ENCODE measurements at places on chromosomes 5 and 9. TPM values are rescaled to one million over a fixed set of nuclear protein-coding genes. Genes with fewer than 3 reads are reported as not detected.

- DNase-seq: no peak
Measured at GRCh38 chr5:66617991-66618768, 22.0 kb downstream of the MAST4 start.

- DNase-seq: no peak
Measured at GRCh38 chr9:6870650-6871477, 113.1 kb downstream of the KDM4C start.

- peak; percentile 1 for DNase-seq
Measured at GRCh38 chr5:37553720-37554404, 174.7 kb downstream of the WDR70 start.

DNA sequence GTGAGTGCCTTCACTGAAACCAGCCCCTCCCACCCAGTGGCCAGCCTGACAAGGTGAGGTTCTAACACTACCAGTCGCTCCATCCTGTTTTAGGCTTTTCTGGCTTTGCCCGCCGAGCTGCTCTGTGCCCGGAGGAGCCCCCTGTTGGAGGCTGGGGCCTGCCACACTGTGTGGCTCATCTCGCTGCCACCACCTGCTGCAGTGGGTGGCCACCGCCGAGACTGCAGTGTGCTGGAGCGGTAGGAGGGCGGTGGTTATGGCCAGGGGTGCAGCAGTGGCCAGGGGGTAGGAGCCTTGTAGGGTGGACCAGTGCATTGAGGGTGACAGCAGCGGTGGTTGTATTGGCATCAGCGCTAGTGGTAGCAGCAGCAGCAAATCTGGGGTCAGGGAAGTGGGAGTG, 74.7 kb upstream of the PCAT7 start:
- DNase-seq: peak; percentile 6

DNA sequence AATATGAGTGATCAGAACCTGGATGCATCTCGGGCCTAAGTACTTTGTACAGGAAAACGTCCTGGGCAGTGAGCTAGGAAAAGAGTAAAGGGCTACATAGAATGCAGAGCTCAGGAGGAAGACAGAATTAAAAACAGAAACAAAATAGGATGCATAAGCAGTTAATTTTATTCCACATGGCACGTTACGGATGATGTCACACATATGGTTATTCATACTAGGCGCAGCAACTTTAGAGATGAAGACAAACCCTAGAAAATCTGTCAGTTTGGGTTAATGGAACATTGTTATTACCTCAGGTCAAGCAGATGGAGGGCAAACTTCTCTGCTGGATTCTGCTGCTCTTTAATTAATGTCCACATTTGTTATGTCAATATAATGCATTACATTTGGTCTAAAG, 445.4 kb downstream of the ANXA1 start:
- DNase-seq: no peak

DNA sequence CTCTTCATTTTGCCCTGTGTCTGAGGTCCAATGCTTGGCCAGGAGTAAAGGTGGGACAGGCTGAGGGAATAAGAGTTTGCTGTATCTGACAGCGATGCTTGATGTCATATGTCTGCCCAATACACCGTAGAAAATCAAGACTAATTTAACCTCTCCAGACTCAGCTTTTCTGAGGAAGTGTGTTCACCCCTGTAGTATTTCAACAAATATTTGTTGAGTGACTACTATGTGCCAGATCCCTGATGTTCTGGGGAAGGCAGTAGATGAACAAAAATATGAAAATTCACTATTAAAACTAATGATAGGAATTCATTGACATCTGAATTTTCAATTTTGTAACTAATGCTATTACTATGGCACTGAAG, 489.7 kb downstream of the EBF1 start:
- no peak for DNase-seq

DNA sequence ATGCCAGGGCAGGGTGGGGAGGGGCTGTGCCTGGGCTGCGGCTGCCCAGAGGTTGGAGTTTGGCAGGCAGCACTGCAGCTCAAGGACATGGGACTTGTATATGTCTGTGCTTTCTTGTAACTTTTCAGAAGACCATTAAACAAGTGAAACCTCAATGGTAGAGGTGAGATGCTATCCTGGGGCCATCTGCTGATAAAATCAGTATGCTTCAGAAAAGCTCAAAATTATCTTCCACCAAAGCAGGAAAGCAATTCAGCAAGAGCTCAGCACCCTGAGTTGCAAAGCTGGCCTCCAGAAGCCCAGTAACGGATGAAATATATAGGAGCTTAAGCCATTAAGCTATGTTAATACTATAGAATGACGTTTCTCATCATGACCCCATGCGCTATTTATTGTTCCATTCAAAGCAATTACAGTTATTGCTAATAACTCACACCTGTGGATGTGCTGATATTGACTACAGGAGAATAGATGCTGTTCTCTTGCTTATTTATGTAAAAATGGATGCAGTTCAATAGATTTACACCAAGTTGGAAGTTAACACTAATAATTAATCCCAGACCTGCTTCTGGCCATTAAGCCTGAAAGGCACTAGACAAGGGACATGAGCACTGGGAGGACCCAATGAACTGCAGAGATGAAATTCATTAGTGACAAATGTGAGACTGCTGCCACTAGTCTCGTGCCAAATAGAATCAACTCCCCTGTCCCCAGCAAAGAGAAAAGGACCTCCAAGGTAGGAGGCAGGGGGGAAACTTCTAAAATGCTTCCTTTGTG, 316.3 kb upstream of the PANK3 start:
- DNase-seq: no peak

DNA sequence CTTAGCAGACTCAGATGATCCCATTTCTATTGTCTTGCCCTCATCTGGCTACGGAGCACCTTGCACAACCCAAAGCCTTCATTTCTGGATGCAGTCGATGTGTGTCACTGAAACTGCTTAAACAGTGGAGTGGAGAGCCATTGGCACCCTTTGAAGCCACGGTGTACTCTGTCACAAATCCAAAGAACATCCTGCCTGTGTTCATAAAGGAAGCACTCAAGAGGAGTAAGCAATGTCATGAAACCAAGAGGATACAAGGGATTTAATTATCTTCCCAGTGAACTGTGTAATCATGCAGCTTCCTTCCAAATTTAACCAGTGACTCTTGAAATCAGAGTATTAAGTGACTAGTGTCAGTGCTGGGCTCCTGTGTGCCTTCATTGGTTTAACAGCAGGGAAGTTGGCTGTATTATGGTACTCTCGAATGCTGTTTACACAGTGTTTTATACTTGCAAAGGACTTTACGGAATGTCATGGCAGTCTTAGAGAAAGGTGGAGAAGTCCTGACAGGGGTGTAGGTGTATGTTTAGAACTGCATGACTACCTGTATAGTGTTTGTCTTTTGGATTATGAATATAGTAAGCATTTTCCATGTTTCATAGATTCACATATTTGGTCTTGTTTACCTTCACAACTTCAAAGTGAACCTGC, 41.9 kb downstream of the CD180 start:
- no peak for DNase-seq

GRCh38 chr9:69420611-69421270, 95.7 kb downstream of the ENTREP1 start:
- no peak for DNase-seq

The PGM5 gene
- 0.57 TPM for total RNA-seq

The SOHLH1 gene
- not detected for total RNA-seq

The LMAN2 gene
- total RNA-seq: 269 TPM

The CRHBP gene
- total RNA-seq: not detected

The GPR150 gene
- total RNA-seq: 0.29 TPM

The CYLC2 gene
- total RNA-seq: not detected

Measured in Daoy (cell line).